ENCODE measurements at places on chromosomes 3 and 15.
A peak's percentile ranks its signal among the peaks of the same experiment; 100 is the strongest.

DNA sequence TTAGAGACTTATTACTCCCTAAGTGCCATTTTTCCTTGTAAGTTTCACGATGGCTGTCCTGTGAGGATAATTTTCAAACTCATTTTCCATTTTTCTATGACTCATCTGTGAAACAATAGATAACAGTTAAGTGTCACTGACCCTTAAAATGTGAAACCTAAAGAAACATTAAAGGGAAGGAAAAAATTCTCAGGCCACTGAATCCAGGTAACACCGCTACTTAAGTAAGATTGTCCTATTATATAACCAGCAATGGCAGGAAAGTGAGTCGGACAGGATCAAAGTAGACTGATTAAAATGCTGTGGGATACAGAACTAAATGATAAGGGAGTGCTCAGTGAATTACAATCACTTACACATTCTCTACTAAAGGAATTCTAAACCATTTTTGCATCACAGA lies 12.4 kb downstream of the PLD1 start:
- DNase-seq, result no peak

- peak; percentile 89 for DNase-seq
Observed at GRCh38 chr3:123584988-123585937, at the start of gene HACD2. TSS of gene HACD2 (minus strand) at chr3:123585053. CDS start at chr3:123585027, 26 bp downstream.

DNA sequence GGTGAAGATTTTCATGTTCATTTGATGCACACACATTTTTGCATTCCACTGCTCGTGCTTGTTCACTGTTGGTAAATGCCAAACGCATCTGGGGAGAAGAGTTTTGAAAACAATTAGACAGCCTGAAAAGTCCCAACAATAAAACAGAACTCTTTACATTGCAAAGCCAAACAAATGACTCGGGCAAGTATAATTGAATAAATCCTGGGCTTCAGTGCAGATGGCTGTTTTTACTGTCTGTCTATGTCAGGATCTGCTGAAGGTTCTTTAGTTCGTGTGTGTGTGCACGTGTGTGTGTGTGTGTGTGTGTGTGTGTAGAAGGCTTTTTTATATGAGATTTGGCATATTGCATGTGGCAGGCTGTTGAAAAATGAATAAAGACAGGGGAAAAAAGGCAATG lies 277.5 kb upstream of the CDIN1 start:
- no peak for DNase-seq

GRCh38 chr3:190375671-190376070 lies 12.3 kb upstream of the CLDN16 start:
- DNase-seq, result no peak

DNA sequence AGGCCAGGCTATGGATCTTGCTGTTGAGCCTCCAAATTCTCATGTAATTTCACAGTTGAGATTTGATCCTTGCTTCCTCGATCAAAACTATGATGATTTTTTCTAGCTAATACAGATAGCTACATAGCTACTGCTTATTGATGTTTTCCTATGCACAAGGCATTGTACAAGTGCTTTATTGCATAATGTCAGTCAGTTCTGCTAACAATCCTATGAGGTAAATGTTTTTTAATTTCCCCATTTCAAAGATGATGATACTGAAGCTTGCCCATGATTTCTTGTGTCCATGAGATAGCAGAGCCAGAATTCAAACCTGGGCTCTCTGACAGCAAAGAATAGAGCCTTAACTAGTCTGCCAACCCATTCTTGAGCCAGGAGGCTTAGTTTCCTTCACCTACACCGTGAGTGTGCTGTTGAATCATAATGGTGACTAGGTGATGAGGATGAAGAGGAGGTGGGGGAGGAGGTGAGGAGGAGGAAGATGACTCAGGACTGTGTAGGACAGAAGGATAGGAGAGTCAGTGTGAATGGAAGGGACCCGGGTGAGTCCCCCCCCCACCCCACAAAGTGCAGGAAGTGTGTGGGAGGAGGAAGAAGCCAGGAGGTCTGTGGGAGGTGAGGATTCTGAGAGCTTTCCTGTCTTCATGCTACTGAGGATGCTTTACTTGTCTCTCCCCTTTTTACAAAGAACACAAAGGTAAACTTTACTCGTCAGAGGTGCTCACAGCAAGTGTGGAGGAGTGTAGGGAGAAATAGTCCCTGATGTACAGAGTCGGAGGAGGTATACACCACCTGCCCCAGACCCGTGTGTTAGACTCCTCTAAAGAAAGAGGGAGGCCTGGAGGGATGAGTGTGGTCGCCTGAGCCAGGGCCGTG lies 3.6 kb downstream of the TAGLN3 start:
- no peak for DNase-seq

GRCh38 chr3:71721002-71721401 lies 4.2 kb downstream of the EIF4E3 start:
- no peak for DNase-seq

DNA sequence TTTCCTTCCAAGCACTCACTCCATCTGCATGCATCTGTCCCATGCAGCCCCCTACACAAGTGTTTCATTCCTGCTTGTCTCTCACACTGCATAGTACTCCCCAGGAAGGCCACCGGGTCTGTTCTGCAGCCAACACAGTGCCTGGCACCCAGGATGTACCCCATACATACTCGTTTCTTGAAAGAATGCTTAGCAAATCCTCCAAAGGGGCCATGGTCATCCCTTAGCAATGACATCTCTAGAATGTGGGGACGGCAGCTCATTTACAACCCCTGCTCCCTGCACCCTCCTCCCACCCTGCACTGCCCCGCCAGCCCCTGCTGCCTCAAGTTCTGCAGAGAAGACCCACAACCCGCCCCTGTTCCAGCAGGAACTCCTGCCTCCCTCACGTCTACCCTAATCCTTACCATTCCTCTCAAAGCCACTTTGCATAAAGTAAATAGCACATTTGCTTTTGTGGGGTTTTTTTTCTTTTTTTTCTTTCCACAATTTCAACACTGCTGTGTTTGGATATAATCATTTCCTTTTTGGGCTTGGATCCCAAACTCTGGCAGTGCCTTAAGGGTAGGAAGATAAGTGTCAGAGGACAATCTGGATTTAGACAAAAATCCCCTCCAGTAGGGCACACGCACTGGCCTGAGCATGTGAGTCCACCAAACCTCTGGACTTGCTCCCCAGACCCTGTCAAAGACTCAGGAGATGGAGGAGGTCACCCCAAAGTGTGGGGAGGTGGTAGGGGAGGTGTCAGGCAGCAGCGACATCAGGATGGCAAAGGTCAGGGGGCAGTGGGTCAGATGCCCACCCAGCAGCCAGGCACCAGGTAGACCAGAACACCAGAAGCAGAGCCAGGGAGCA lies 68.4 kb downstream of the MEGF11 start:
- no peak for DNase-seq

GRCh38 chr15:43189296-43189695 lies 4.1 kb downstream of the CCNDBP1 start:
- DNase-seq, result no peak

DNA sequence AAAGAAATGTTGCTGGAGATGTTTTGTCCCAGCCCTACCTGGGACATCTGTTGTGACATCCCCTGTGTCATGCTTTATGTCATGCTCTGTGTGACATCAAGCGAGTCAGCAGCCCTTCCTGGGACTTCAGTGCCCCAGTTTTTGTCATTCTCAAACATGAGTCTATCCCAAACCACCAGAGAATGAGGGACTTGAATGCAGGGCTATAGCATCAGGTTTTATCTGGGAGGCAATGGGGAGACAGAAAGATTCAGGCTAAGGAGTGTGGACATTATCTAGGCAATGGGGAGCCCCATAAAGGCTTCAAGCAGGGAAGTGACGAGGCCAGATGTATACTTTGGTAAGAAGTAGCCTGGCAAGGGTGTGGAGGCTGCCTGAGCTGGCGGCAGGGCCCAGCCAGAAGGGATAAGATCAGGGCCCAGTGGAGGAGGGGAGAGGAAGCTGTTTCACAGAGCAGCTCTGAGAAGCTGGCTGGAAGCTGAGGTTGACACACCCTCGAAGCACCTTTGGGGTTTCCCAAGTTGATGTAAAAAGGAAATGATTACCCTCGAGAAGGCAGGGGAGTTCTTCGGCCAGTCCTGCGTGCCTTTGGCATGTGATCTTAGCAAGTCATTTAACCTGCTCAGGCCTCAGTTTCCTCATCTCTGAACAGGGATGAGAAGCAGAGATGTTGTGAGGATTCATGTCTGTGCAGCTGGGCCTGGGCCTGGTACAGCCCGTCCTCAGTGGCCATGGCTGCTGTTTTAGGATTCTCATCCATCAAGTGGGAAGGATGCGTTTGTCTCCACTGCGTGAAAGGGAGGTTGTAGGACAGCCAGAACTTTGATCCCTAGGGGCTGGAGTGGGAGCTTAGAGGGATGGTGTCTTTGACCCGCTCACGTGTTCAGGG lies 34.3 kb downstream of the IRAK2 start:
- DNase-seq, result no peak

- no peak for DNase-seq
Observed at GRCh38 chr15:35196273-35196672, 111.2 kb upstream of the NANOGP8 start.

DNA sequence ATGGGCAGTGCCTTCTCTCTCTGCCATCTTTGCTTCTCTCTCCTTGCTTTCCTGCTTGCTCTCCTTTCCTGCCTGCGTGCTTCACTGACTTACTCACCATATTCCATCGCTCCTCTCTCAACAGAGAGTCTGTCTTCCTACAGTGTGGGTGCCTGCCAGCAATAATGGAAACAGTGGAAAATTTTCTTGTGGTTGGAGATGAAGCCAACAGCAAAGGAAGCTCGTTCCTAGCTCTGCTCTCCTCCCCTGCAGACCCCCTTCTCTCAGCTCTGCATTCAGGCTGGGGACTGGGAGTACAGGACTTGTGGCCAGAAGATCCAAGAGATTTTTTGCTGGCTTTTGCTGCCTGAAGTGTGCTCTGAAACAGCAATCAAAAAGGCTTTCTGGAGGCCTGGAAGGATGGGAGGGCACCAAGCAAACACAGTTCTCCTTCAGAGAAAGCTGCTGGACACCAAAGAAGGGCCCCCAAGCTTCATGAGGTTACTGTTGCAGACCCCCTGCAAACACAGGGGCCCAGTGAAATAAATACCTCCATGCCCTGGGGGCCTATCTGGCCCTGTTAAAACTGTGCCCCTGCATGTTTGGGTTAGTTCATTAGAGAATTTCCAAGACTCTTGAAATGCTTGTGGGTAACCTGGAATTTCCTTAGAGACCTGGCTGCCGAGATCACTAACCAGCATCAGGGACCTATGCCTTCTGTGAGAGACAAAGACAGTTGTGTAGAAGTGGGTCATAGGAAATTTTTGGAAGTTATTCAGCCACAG lies 149.9 kb upstream of the RASGRP1 start:
- no peak for DNase-seq

DNA sequence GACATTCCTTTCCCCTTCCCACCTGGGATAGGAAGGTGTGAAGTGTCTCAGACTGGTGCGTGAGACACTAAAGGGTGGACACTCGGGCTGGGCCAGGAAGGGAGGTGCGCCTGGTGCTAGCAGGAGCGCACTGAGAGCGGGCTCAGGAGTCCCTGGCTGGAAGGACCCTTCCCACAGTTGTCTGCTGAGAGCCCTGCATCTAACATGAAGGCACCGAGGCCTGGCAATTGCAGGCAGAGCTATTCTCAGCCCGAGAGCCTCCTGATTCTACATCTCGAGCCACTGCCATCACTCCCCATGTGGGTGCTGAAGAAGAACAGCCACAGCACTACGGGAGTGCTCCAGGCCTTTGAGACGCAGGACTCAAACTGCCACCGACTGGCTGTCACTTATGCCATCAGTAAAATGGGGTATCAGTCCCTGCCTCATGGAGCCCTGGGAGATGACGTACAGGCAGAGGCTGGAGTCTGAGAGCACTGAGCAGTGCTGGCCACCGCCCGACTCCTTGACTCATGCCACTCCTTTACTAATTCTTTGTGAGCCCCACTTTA lies 159.4 kb downstream of the KLF13 start:
- DNase-seq, result no peak

GRCh38 chr15:70715840-70716485 lies 47.4 kb downstream of the UACA start:
- no peak for DNase-seq

DNA sequence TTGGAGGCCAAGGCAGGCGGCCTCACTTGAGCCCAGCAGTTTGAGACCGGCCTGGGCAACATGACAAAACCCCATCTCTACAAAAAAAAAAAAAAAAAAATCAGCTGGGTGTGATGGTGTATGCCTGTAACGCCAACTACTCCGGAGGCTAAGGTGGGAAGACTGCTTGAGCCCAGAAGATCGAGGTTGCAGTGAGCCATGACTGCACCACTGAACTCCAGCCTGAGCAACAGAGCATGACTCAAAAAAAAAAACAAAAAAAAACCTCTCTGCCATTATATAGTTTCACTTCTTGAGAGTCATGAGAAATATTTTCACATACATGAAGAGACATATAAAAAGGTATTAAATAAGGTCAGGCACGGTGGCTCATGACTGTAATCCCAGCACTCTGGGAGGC lies 45.9 kb upstream of the CP start:
- no peak for DNase-seq

DNA sequence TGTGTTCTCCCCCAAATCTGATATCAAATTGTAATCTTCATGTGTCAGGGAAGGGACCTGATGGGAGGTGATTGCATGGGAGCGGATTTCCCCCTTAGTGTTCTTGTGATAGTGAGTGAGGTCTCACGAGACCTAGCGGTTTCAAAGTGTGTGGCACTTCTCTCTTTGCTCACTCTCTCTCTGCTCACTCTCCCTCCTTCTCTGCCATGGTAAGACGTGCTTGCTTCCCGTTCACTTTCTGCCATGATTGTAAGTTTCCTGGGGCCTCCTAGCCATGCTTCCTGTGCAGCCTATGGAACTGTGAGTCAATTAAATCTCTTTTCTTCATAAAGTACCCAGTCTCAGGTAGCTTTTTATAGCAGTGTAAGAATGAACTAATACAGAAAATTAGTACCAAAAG lies 30.6 kb upstream of the OR5H6 start:
- DNase-seq, result no peak

DNA sequence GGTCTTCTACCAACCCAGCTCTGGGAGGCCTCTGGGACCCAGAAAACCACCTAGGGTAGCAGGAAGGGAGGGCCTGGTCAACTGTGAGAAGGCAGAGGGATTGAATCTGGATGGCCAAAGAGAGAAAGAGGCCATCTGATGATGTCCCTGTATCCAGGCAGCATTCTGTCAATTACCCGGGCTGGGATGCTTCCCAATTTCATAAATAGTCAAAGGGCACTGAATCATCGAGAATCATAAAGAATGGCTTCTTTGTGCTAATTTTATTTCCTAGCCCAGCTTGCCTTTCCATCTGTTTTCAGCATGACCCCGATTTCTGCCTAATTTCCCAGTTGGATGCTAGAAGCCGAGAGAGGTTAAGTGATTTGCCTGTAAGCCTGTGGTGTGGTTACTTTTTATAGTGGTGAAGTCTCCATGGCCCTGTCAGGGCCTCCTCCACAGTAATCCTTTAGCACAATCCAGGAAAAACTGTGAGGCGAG lies 129.2 kb downstream of the FAM43A start:
- no peak for DNase-seq

DNA sequence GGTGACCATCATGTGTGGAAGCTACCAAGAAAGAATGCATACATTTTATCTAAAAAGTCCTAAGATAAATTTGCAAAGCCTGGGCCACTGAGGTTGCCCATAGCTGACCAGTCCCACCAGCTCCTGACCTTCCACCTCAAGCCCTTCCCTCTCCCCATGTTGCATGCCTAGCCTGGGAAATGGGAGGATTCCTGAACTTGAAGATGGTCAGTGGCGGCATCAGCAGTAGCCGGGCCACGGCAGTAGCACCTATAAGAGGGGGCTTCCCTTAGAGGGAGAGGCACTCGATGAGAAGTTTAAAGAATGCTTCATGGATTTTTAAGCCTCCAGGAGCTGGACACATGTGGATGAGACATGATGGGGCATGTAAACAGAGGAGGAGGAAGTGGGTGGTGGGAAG lies 172.1 kb downstream of the KLF13 start:
- no peak for DNase-seq
